AG04450 (cell line): ENCODE measurements at places on chromosomes 1 and 21.
A peak's percentile ranks its signal among the peaks of the same experiment; 100 is the strongest.

GRCh38 chr1:48853006-48853405 lies 76.3 kb upstream of the BEND5 start:
- DNase-seq, result peak; percentile 11

DNA sequence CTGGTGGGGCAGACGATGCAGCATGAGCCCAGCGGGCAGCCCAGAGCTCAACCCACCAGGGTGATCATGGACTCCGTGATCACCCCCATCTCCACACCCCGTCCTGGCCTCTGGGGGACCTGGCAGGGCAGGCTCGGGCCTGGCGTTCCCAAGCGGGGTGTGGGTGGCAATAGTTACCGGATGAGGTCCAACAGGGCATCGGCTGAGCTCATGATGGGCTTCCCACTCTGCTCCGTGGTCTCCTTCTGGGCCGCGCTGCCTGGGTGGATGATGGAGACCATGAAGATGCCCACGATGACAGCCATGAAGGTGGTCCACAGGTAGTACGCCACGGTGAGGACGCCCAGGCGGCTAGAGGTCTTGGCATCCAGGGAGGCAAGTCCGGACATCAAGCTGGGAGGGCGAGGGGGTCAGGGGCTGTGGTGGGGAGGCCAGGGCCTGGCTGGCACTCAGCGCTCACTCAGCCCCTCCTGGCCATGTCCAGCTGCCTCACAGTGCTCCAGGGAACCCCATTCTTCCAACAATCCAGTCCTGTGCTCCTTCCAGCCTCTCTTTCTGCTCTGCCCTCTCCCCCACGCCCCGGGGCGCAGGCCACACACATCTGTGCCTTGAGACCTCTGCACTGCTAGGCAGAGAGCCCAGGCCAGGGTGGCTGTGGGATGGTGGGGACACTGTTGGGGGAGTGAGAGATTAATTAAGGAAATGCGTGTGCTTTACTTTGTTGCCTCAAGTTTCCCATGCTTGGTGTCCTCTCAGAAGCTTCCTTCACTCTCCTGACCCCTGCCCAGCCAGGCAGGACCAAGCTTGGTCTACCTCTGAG lies 27.6 kb downstream of the SLC1A7 start:
- no peak for DNase-seq

- no peak for DNase-seq
Observed at GRCh38 chr1:28066393-28067154, 21.8 kb downstream of the EYA3 start.

DNA sequence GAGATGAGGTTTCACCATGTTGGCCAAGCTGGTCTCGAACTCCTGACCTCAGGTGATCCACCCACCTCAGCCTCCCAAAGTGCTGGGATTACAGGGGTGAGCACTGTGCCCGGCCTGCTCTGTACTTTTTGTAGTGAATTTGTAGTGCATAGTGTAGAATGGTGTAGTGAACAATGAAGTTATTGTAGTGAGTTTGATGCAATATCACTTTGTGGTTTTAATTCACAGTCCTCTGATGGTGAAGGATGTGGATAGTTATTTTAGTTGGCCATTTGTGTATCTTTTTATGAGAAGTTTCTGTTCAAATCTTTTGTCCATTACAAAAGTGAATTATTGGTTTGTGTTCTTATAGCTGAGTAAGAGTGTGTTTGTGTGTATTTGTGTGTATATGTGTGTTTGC lies 57.6 kb downstream of the PDE4B start:
- DNase-seq, result no peak

DNA sequence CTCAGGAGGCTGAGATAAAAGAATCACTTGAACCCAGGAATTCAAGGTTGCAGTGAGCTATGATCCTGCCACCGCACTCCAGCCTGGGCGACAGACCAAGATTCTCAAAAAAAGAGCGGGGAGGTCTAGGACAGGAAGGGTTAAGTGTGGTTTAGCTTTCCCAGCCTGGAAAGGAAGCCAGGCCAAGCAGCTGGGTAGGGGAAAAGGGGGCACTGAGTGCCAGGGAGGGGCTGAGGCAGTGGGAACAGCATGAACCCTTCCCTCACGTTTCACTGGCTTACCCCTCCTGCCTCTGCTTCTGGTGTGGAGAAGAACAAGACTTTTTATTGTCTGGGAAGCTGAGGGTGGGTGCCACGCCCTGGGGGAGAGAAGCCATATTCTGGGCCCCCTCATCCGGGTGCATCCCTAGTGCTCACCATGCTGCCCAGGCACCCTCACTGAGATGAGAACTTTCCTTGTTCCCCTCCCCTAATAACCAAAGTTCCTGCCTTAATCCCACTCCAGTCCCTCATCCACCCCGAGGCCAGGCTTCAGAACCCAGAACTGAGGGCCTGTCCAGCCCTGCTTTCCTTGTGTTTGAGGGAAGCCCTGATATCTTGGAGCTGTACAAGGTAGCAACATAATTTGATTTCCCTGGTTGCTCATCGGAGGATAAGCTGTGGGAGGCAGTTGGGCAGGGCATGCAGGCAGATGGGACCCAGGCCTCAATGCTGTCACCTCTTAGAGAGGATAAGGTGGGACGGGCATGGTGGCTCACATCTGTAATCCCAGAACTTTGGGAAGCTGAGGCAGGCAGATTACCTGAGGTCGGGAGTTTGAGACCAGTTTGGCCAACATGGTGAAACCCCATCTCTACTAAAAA lies 2.0 kb upstream of the LMNA start:
- no peak for DNase-seq

DNA sequence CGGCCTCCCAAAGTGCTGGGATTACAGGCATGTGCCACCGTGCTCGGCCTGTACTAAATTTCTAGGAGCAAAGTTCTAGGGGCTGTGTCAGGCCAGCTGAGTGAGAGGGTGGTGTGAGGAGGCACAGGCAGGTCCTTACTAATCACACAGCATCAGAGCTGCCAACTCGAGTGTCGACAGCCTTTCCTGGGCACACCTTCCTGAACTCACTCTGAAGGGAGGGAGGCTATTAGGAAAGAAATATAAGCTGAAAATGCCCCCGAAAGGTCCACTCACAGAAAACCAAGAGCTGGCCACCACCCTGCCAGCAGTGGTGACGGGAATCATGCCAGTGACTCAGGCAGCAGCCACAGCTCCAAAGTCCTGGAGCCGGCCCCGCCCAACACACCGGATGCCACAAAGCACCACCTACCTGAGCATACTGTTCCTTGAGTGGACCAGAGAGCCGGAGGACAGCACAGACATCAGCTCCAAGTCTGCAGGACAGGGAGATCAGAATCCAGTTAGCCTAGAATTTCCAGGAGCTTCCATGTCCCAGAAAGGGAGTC lies 4.5 kb downstream of the PMVK start:
- no peak for DNase-seq

- no peak for DNase-seq
Observed at GRCh38 chr1:218463194-218464156, 118.3 kb downstream of the TGFB2 start.

GRCh38 chr1:155931332-155932038 lies 2.7 kb downstream of the KHDC4 start:
- DNase-seq, result no peak

GRCh38 chr1:65387821-65388220 lies 32.6 kb upstream of the LEPR start:
- no peak for DNase-seq

GRCh38 chr1:206108635-206109034 lies 8.6 kb downstream of the AVPR1B start:
- DNase-seq, result no peak

DNA sequence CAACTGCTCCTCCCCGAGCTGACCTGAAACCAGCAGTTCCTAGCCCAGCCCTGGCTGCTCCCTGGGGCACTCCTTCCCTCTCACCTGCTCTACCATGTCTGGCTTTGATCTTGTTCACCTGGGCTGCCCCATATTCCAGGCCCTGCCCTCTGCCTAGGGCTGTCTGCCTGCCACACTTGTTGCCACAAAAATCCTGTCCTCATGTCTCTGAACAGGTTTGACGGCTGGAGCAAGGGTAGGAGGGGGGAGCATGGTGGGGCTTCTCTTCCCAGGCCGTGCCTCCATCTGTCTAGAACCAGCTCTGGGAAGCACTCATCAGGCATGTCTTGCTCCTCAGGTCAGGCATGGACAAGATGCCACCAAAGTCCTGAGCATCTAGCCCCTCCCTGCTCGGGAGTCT lies 44.3 kb upstream of the WNT2B start:
- DNase-seq, result no peak

DNA sequence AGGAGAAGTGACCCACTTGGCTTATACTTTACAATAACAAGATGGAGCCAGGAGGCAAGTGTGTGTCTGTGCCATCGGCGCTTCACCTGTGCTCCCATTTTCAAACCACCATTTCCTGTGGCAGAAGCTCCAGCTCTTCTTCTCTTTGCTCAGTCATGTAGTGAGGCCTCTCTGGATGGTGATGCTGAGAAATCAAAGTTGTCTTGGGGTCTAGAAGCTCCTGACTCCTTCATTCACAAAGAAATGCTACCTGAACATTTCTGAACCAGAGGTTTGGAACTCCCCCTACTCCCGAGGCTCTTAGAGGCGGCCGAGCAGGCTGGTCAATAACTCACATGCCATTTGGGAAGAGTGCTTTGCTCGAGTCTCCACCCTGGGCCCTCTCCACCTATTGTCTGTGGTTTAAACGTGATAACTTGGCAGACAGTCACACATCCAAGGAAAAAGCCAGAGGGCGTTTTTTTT lies 18.0 kb downstream of the SLAMF1 start:
- no peak for DNase-seq

DNA sequence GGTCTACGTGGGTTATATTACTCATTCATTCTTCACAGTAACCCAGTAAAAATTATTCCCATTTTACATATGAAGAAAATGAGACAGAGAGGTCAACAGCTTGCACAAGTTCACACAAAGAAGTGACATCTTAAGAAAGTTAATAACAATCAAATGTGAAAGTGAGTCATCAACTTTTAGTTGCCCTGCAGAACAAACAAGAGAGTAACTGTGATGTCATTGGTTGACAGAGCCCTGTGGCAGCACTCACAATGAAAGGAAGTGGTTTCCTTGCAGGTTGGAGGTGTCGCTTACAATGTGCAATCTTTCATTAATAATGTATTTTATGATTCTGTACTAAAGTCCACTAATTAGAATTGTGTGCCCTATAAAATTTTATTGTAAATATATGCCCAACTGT lies 369.6 kb downstream of the RYR2 start:
- no peak for DNase-seq

GRCh38 chr1:29330856-29331255 lies 94.5 kb downstream of the PTPRU start:
- no peak for DNase-seq

GRCh38 chr1:11784993-11785769 lies 20.6 kb downstream of the MTHFR start:
- DNase-seq, result no peak

DNA sequence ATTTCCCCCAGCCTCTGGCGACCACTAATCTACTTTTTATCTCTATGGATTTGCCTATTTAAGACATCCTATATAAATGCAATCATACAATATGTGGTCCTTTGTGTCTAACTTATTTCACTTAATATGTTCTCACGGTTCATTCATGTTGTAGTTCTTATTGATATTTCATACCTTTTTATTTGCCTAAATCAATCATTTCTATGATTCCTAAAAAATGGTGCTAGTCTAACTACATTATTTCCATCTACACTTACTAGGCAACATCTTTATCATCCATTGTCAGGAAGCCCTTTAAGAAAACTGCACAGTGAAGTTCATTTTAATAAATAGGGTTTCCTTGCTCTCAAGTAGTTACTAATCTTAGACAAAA lies 380 bp upstream of the FBXO28 start:
- no peak for DNase-seq

- DNase-seq, result no peak
Observed at GRCh38 chr1:109714661-109715372, 2.8 kb downstream of the GSTM5 start.

- no peak for DNase-seq
Observed at GRCh38 chr1:22257290-22258275, 114.7 kb upstream of the WNT4 start.

DNA sequence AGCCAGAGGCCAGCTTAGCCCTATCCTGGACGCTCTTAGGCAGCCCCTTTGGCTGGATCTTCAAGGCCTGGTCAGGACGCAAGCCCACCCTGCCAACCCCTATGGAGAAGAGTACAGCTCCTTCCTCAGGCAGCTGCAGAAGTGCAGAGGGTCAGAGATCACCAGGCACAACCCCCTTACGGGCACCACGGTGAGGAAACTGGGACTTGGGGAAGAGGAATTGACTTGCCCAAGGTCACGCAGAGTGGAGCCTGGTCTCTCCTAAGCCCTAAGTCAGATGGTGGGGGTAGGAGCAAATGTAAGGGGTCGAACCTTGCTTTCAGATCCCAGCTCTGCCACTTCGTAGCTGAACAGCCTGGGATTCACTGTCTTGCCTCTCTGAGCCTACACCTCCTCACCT lies 3.7 kb downstream of the E2F2 start:
- DNase-seq, result no peak
